ENCODE measurements at places on chromosomes 7 and 10. TPM values are rescaled to one million over a fixed set of nuclear protein-coding genes. Genes with fewer than 3 reads are reported as not detected.

GRCh38 chr7:38463277-38464225 lies 167.6 kb downstream of the AMPH start:
- DNase-seq: no peak

- DNase-seq: no peak
These were observed 502.2 kb downstream of the PLXNA4 start for GRCh38 chr7:132073920-132074589.

- DNase-seq: no peak
These were observed 306.2 kb downstream of the FRMD4A start for GRCh38 chr10:14024329-14025202.

Gene ST8SIA6
- 0.46 TPM for polyA plus RNA-seq

DNA sequence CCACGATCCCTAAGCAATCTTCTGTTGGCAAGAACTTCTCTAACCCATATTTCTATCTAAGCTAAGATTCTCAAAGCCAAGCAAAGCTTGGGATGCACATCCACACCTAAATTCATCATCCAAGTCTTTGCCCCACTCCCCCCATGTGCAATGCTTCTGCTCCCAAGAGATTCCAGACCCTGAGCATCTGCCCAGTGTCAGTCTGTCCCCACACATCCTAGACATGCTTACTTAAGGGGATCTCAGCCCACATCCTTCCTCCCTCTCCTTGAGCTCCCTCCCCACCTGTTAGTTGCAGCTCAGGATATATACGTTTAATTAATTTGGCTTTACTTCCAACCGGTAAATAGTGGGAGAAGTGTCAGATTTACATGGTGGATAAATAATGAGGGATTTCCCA lies 17.0 kb upstream of the TMEM273 start:
- no peak for DNase-seq

Gene CRYGN
- 0.70 TPM for polyA plus RNA-seq

- no peak for DNase-seq
These were observed 71.2 kb upstream of the COL13A1 start for GRCh38 chr10:69730251-69731156.

- no peak for DNase-seq
These were observed 12.9 kb upstream of the ITGB1 start for GRCh38 chr10:32970910-32971309.

Gene MALSU1
- 37.1 TPM for polyA plus RNA-seq

Gene INMT
- polyA plus RNA-seq: 1.2 TPM

Gene POLL
- polyA plus RNA-seq: 23.2 TPM

DNA sequence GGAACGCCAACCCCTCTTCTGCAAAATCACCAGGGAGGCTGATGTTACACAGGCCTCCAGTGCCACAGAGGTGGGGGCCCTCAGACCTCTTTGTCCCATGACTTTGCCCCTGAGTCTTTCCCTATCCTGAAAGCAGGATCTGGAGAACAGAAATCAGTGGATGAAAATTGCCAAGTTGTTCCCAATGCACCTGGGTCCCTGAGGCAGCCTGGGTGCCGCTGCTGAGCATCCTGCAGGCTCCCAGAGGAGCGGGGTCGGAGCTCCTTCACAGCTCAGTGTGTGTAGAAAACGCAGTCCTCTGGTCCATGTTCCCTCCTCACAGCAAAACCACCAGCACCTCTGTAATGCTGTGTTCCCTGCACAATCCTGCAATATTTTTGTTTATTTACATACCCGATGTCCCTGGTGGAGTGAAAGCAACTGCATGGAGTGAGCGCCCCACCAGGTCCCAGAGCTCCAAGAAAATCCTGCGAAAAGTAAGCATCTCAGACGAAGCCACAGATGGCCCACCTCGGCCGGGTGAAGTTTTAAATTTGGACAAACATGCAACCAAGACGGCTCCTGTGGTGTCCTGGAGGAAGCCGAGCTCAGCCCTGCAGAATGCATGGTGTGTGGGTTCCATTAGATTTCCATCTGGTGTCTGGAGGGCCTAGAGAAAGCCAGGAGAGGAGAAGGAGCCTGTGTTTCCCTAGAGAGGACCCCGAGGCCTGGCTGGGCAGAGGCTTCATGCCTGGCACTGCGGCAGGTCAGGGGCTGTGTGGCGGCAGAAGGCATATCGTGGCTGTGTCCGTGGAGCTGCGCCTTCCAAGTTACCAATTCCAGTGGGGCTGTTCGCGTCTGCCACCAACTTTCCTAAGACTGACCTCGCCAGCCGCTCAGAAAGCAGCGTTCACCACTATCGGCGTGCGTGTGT lies 235.2 kb downstream of the WDR37 start:
- DNase-seq: no peak

DNA sequence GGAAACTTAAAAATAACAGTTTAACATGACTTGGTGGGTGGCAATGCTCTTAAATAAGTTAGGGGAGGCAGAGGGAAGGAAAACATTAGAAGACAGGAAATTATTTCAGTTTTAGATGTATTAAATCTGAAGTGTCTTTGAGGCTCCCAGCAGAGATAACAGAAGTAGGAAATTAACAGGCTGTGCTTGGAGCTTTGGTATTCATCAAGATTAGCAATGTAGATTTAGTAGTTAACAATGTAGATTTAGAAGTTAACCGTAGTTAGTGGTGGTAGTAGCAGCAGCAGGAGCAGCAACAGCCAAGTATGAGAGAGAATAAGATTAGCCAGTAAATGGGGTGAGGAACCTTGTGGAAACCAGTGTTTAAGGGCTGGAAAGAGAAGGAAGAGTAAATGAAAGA lies 48.7 kb upstream of the UBN2 start:
- DNase-seq: no peak

- DNase-seq: no peak
These were observed 14.8 kb upstream of the LAMB1 start for GRCh38 chr7:108017776-108018151.

DNA sequence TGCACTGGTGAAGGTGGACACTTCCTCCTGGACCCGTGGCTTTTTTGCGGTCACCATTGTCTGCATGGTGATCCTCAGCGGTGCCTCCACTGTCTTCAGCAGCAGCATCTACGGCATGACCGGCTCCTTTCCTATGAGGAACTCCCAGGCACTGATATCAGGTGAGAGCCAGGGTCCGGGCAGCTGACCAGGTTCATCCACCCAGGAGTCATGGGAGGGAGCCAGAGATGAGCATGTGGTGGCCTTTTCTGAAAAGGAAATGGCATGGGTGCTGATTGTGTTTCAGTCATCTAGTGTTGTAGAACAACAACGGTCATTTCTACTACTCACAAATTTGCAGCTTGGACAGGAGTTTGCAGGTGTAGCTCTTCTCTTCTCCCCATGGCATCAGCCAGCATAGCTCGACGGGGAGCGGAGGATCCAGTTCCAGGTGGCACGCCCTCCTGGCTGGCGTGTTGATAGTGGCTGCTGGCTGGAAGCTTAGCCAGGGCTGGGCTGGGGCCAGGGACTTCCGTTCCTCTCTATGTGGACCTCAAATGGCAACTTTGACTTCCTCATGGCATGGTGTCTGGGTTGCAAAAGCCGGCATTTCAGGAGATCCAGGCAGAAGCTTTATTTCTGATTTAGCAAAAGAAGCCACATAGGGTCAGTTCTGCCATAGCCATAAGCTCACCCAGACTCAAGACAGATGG lies 32.7 kb downstream of the SLC29A3 start:
- no peak for DNase-seq

DNA sequence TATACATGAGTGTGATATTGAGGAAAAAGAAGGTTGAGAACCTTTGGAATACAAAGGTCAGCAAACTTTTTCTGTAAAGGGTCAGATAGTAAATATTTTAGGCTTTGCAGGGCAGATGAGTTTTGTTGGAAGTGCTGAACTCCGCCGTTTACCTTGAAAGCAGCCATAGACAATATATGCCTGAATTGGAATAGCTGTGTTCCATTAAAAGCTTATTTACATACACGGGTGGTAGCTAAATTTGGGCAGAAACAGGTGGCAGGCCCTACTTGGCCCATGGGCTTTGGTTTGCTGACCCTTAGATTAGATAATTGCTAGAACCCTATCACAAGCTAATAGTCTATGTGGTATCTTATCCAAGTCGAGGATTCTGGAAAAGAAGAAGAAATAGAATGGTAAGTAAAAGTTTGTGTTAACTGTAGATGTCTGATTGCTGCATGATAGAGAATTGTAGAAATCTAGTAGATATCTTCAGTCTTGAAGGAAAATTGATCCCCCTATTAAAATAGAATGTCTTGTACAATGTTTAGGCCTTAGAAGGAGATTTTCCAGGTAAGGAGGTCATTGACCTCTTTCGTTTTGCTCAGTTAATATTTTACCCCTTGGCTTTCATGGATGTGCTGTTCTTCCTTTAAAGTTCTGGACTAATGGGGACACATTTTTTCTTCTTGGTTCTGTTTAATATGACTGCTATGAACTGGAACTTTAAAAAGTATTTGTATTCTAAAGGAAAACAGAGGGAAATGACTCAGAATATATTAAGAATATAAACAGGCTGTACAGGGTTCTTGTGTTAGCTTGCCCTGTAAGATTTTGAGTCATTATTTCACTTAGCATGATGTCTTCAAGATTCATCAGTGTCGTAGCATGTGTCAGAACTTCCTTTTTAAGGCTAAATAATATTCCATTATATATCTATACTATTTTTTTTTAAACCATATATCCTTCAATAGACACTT lies 8.0 kb downstream of the RBM33 start:
- no peak for DNase-seq

DNA sequence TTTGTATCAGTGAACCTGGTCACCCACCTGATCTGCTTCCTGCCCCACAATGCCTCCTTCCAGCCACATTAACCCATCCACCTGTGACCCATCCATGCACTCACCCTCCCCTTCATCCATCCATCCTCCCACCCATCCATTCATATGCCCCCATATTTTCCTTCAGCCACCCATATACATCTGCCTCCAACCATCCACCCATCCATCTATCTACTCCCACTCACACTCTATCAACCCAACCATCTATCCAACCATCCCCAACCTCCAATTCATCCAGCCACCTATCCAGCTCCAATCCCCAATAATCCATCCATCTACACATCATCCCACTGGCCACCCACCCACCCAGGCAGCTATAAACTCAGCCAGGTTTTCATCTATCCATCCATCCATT lies 51.0 kb downstream of the GRID1 start:
- DNase-seq: no peak

DNA sequence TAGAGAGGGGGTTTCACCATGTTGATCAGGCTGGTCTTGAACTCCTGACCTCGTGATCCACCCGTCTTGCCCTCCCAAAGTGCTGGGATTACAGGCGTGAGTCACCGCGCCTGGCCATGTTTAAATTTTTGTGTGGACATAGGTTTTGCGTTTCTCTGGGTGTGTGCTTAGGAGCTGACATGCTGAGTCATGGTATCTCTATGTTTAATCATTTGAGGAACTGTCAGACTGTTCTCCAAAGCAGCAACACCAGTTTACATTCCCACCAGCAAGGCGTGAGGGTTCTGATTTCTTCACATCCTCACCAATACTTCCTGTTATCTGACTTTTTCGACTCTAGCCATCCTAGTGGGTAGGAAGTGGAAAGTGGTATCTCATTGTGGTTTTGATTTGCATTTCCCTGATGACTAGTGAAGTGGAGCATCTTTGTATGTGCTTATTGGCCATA lies 153.7 kb downstream of the DNAJB6 start:
- no peak for DNase-seq

- DNase-seq: no peak
These were observed 123.4 kb upstream of the TARP start for GRCh38 chr7:38396852-38397251.
